RWPE2 (cell line): ENCODE measurements at places on chromosomes 13 and 19.
A peak's percentile ranks its signal among the peaks of the same experiment; 100 is the strongest.

GRCh38 chr13:89695343-89696257, 1651.9 kb upstream of the MIR17HG start:
- DNase-seq, result no peak
- H3K36me3 ChIP-seq, result no peaks in the 10 kb centered on the region
- no peak overlapping the region for H3K27ac ChIP-seq
- H3K4me1 ChIP-seq, result no peaks in the 10 kb centered on the region
- H3K27me3 ChIP-seq, result no peaks in the 10 kb centered on the region

- H3K4me3 ChIP-seq, result no peak overlapping the region
- DNase-seq, result no peak
- H3K4me1 ChIP-seq, result no peaks in the 10 kb centered on the region
Observed at GRCh38 chr19:2865334-2866100, 1.6 kb upstream of the ZNF556 start.

GRCh38 chr13:33524086-33524485, 238.5 kb upstream of the STARD13 start:
- peak overlapping the region; percentile 26 for H3K27ac ChIP-seq
- H3K4me1 ChIP-seq, result peaks cover 10% of the 10 kb centered on the region
- H3K4me3 ChIP-seq, result no peak overlapping the region
- H3K27me3 ChIP-seq, result no peaks in the 10 kb centered on the region
- no peaks in the 10 kb centered on the region for H3K36me3 ChIP-seq

DNA sequence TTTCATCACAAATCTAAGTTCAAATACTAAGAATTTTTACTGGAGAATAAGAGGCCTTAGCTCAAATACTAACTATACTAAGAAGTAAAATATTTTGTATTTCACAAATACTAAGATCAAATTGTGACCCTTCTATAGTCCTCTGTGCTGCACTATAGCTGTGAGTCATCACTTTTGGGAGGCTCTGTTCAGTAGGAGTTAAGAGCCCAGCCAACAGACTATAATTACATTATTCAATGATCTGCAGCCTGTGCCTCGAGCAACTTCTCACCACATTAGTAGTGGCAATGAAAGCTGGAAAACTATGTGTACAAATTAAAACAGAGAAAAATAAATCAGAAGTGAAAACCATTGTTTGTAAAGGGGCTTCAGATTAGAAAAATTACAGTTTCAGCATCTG, 147.3 kb upstream of the GPC6 start:
- H3K4me1 ChIP-seq, result no peaks in the 10 kb centered on the region
- peaks cover 3% of the 10 kb centered on the region for H3K27me3 ChIP-seq
- no peaks in the 10 kb centered on the region for H3K36me3 ChIP-seq
- no peak overlapping the region for H3K4me3 ChIP-seq
- DNase-seq, result no peak

DNA sequence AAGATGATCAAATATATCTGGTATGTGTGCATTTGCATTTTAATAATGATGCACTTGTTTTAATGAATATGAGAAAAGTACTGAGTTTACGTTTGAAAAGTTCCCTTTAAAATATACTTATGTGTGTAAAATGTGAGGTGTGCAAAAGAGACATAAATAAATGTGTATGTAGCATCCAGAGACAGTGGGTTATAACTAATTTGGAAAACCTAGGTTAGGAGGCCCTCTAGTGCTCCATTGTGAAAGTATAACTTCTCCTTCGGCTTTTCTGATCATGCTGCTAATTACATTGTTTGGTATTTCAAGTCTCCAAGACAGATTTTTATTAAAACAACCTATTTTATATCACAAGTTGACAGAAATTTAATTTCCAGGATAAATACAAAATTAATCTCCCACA, 30.1 kb downstream of the SCEL start:
- H3K36me3 ChIP-seq, result no peaks in the 10 kb centered on the region
- no peaks in the 10 kb centered on the region for H3K27me3 ChIP-seq
- DNase-seq, result no peak
- H3K4me3 ChIP-seq, result no peak overlapping the region

DNA sequence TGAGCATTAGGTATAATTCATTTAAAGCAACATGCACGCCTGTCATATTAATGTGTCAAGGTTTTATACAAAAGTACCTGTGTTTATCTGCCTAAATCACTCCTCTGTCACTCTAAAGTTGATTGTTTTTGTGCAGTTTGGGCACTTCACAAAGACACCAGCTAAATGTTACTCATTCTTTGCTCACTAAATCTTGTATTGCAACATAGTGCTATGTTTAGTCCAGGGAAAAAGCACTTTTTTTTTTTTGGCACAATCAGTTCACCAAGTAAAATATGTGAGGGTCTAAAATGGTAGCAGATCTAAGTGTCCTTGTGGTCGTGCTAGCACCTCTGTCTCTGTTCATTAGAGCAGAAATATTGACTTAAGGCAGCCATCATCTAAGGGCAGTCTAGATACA, 2526.7 kb upstream of the PCDH20 start:
- no peak overlapping the region for H3K27ac ChIP-seq
- H3K27me3 ChIP-seq, result no peaks in the 10 kb centered on the region
- no peaks in the 10 kb centered on the region for H3K36me3 ChIP-seq
- H3K4me1 ChIP-seq, result peaks cover 2% of the 10 kb centered on the region

GRCh38 chr13:113401452-113402415, 37.8 kb upstream of the GRTP1 start:
- H3K27me3 ChIP-seq, result peaks cover 5% of the 10 kb centered on the region
- no peak overlapping the region for H3K4me3 ChIP-seq
- H3K36me3 ChIP-seq, result no peaks in the 10 kb centered on the region
- H3K4me1 ChIP-seq, result no peaks in the 10 kb centered on the region
